ENCODE measurements at places on chromosomes 12 and 14.

GRCh38 chr14:32865827-32866376, 72.8 kb upstream of the NPAS3 start:
- DNase-seq = no peak

- no peak for DNase-seq
Observed at GRCh38 chr12:76081909-76082308, 2.6 kb downstream of the NAP1L1 start.

DNA sequence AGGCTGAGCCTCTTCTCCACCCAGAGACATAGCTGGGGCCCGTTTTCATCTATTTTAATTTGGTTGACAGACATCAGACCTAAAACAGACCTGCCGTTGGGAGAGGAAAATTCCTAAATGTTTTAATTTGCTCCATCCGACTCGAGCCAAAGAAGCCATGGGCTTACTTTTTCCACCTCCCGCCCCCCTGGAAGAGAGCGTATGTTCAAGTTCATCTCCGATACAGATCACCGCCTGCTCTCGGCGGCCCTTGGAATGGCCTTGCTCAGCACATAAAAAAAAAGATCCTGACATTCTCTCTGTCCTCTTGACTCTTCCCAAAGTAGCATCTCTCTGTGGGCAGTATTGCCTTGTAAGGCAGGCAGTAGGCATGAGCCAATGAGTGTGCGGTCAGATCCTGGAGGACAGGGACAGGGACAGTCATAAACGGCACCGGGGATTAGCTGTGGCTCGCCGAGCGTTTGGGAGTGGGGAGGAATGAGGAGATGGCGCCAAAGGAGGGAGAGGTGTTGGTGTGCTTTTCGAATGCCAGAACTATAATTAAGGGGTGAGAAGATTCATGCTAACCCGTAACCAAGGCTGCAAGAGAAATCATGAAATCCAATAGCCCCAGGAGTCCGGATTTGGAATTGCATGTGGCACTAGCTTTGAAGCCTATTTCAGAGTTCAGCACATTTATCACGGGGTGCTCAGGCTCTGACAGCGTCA, 47.9 kb upstream of the MEG3 start:
- no peak for DNase-seq

DNA sequence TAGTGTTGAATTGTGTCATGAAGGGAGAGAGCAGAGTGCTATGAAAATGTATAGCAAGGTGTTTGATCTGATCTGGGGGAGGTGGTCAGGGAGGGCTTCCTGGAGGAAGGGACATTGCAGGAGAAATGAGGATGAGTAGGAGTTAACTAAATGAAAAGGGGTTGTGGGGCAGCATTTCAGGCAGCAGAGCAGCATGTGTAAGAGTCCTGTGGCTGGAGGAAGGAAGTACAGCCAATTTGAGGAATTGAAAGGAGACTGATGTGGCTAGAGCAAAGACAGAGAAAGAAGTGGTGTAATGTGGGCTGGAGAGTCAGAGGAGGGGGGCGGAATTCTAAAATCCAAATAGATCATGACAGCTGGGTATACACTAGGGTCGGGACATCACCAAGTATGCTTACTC, 20.5 kb downstream of the NPC2 start:
- no peak for DNase-seq

DNA sequence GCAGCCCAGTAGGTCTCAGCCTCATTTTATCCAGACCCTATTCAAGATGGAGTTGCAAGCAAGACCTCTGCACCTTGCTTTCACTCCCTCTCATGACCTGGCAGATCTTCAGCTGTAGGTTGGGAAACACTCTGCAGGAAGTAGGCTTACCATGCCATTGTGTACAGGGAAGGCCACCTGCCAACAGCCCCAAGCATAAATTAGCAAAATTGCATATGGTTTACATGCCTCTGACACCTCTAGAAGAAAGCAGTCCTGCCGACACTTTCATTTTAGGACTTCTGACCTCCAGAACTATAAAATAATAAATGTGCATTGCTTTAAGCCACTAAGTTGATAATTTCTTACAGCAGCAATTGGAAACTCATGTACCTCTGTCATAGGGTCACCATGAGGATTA, 96.9 kb downstream of the SLC15A4 start:
- DNase-seq = no peak

GRCh38 chr14:103634156-103634555, 5.1 kb downstream of the KLC1 start:
- no peak for DNase-seq

DNA sequence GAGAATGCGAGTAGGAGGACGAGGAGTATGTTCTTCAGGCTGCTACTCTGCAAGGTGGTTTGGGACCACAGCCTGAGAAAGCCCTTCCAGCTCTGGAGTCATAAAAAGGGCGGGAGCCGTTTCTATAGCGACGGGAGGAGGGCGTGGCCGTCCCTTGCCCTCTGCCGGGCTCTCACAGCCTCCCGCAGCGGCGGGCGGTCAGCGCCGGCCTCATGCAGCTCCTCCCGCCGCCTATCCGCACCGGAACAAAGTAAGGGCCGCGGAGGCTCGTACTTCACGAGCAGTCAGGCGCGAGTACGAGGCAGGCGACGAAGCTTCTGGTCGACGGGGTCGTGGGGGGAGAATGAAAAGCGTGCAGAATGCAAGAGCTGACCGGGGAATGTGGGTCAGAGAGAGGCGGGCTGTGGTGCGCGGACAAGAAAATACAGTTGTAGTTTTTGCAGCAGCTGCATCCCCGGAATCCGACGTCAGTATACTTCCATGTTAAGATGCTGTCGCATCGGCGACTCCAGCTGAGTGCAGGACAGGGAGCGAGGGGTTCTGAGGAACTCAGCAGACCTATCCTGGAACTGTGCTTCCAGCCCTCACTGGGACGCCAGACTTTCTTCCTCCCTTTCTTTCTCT, at the start of gene DYRK4:
Gene DYRK4, plus strand, starts transcription at position 175 of the 624 bp plus-strand sequence. Its CDS starts 38 bp downstream, at position 213.
- DNase-seq = peak; percentile 5

- no peak for DNase-seq
Observed at GRCh38 chr12:115335048-115335447, 651.1 kb upstream of the TBX3 start.

GRCh38 chr14:59601056-59601455, 24.4 kb upstream of the CCDC175 start:
- DNase-seq = no peak

DNA sequence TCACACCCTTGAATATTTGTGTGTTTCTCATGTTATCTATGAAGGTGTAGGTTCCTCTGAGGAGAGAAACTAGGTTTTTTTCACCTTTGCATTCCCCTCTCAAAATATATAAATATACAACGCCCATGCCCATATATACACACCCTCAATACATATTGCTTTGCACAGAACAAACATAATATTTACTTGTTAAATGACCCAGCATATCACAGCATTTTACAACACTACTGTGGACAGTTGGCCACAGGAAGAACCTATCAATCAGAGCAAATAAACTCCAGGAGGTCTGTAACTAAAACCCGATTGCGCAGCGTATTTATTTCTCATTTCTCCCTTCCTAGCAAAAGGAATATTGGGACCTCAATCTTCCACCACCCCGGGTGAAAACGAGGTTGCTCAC, 196.0 kb downstream of the SLC5A8 start:
- DNase-seq = no peak

DNA sequence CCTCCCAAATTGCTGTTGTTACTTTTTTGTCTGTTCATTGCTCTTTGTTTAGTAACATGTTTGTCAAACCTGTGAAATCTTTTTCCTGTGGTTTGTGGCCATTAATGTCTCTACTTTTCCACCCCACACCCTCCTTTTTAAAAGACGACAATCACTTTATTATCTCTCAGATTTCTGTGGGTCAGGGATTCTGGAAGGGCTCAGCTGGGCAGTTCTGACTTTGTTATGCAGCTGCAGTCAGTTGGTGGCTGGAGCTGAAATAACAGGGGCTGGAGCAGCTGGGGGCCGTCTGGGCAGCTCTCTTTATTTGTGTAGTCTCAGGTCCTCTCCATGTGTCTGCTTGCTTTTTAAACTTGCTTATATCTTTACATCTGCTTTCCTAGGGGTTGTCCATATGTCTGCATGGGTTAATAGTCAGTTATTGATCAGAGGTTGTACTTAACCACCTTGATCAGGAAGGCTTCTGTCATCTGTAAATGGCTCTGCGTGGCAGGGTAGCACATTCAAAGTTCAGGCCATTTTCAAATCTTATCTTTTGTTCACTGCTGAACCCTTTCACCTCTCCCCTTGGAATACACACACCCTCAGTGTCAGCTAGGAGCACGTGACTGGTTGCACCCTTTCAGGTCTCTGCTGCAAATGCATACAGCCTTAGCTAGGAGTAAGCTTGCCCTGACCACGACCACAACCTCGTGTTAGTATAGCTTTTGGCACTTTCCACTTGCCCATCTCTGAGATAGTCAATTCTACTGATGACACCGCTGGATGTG, 27.9 kb downstream of the BORCS5 start:
- peak; percentile 9 for DNase-seq

- no peak for DNase-seq
Observed at GRCh38 chr14:30876692-30877091, 2.3 kb downstream of the COCH start.

- peak; percentile 48 for DNase-seq
Observed at GRCh38 chr12:121579981-121580868, 598 bp downstream of the KDM2B start.

GRCh38 chr14:54840336-54840735, 62.3 kb downstream of the GCH1 start:
- DNase-seq = no peak

DNA sequence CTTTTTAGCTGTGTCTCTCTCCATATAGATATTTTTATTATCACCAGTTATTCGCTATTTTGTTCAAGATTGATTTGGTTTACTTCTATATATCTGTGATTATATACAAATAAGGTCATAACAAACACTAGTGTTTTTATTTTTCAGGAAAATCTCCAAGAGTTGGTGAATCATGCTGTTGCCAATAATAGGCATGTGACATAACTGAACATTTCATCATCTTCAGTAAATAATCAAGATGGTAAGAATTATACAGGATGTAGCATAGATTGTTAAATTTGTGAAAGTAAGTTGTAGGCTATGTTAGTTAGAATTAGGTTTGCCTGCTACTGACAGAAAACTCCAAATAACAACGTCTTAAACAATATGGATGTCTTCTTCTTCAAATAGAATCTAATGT, 240.9 kb upstream of the PDE3A start:
- no peak for DNase-seq

DNA sequence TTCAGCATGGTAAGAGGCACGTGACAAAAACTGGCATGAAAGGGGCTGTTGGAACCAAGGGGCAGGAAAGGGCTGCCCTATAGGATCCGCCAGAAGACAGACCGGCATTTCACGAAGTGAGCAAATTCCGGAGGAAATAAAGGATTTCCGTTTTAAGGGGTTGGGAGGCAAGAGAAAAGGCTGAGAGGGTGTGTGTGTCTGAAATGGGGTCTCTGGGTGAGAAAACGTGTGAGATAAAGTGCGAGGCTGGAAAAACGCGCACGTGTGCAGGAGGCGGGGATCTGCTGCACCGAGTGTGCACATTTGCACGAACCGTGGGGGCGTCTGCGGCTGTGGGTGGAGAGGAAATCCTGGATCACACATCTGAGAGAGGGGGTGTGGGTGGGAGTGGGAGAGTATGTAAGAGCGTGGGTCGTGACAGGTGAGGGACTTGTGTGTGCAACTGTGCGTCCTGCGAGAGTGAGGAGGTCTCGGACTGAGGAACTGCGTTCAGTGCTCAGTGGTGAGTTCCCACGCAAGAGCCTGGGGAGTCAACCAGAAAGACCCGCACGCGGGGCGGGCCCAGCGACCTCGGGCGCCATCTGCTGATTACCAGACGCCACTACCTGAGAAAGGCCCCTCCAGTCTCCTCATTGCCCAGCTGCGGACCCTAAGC, 37.0 kb upstream of the P2RX7 start:
- DNase-seq = peak; percentile 65

GRCh38 chr12:103680591-103681141, 93.6 kb downstream of the STAB2 start:
- no peak for DNase-seq

GRCh38 chr14:67050896-67051295, 138.3 kb upstream of the GARIN2 start:
- DNase-seq = no peak

- no peak for DNase-seq
Observed at GRCh38 chr12:107597695-107598410, 87.7 kb upstream of the PWP1 start.

GRCh38 chr12:109521831-109522230, 44.4 kb downstream of the UBE3B start:
- DNase-seq = no peak
